ENCODE measurements at places on chromosomes 6 and 20.

DNA sequence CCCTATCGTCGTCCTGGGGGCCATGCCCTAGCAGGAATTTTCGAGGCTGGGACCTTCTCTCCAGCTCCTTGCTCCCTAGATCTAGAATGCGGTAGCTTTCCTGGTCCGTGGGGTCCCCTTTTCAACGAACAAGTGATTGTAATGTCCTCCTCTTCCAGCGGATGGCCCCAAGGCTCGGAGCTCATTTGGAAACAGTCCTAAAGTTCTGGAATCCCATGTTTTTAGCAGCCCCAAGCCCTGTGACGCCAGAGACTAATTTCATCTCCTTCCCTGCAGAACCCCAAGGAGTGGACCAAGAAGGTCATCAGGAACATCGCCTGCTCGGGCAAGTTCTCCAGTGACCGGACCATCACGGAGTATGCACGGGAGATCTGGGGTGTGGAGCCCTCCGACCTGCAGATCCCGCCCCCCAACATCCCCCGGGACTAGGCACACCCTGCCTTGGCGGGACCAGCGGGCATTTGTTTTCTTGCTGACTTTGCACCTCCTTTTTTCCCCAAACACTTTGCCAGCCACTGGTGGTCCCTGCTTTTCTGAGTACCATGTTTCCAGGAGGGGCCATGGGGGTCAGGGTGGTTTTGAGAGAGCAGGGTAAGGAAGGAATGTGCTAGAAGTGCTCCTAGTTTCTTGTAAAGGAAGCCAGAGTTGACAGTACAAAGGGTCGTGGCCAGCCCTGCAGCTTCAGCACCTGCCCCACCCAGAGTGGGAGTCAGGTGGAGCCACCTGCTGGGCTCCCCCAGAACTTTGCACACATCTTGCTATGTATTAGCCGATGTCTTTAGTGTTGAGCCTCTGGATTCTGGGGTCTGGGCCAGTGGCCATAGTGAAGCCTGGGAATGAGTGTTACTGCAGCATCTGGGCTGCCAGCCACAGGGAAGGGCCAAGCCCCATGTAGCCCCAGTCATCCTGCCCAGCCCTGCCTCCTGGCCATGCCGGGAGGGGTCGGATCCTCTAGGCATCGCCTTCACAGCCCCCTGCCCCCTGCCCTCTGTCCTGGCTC is 48.5 kb downstream of the PYGB start:
- DNase-seq = no peak

DNA sequence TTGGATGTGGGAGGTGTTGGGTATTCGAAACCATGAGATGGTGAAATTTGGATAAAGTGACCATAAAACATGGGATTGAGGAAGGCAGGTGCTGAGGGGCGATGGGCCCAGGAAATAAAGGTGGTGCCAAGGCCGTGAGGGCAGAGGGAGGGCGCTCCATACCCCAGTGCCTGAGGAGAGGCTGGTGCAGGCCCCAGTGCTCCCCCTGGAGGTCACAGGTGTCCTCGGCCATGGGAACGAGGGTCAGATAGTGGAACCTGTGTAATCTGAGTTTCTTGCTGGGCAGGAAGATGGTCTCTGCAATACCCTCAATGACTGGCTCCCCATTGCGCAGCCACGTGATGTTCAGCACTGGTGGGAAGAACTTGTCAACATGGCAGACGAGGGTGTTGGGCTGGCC is 16.2 kb downstream of the HLA-DPB1 start:
- DNase-seq = no peak

GRCh38 chr20:23832775-23833513 is 6.4 kb upstream of the CST2 start:
- no peak for DNase-seq

- DNase-seq = no peak
These were observed 607.1 kb downstream of the HDGFL1 start for GRCh38 chr6:23176471-23176870.

DNA sequence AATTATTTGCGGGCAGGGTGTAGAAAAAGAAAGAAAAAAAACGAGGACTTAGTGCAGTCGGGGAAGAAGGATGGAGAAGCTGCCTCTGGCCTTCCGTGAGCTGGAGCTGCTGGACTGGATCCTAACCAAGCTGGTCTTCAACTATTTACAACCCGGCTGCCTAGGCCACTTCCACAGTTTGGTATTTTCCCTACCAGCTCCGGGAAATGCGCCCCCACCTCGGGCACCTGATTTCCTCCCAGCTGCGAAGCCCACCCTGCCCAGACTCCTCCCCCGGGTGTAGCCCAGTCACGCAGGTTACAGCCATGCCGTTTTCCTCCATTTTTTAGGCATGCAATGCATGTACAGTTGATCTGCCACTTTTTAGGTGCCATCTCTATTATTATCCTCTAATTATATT is 21.2 kb downstream of the THEMIS start:
- DNase-seq = no peak

DNA sequence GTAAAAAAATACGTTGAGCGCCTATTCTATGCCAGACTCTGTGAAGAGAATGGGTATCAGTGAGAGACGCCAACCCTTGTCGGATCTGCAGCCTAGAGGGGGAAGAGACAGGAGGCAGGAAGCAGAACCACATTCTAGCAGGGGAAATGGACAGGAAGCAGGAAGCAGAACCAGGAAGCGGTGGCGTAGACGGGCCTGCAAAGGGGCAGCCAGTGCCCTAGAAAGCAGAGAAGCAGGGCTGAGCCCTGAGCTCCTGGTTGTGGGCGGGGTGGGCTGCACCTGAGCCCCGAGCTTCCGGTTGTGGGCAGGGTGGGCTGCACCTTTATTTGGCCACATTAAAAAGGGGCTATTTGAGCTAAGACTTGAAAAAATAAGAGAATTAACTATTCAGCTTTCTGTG is 71.9 kb downstream of the FAM120B start:
- DNase-seq = no peak

GRCh38 chr6:153032255-153032882 is 29.9 kb upstream of the MTRF1L start:
- no peak for DNase-seq

- DNase-seq = no peak
These were observed 40.9 kb downstream of the DOP1A start for GRCh38 chr6:83108378-83108777.

GRCh38 chr6:140623498-140623897 is 1249.0 kb upstream of the CITED2 start:
- DNase-seq = no peak

GRCh38 chr20:14481863-14482262 is 144.5 kb upstream of the FLRT3 start:
- no peak for DNase-seq

DNA sequence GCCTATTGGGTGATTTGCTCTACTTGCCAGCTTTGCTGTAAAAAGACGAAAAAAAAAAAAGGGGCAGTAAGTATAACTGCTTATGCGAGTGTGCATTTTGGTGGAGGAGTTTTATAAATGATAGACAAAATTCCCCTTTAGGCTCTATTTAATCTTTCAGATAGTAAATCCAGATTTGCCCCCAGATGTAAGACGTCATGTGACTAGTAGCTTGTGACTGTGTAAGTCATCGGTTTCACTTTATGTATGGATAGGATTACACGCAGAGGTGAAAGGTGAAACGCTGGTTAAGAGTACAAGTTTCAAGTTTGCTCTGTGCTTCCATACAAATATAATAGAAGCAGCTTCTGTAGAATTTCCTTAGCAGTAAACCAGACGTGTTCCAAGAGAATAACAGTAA is 7.9 kb downstream of the RAB32 start:
- no peak for DNase-seq

- no peak for DNase-seq
These were observed 405 bp downstream of the RALGAPA2 start for GRCh38 chr20:20712004-20712473.

DNA sequence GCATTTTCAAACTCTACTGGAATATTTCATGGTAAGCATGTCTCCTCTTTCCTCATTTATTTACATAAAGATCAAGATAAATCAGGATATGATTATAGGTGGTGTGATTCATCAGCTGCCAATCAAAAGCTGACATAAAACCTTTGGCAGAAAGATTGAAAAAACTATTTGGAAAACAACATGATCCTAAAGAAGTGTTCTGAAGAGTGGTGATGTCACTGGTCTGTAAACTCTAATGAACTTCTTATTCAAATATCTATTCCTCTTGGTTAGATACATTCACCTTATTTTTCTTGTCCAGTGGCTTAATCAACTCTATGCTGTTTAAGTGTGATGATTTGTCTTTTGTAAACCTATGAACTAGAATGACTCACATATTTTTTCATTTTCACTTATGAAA is 535.5 kb upstream of the CITED2 start:
- DNase-seq = no peak

DNA sequence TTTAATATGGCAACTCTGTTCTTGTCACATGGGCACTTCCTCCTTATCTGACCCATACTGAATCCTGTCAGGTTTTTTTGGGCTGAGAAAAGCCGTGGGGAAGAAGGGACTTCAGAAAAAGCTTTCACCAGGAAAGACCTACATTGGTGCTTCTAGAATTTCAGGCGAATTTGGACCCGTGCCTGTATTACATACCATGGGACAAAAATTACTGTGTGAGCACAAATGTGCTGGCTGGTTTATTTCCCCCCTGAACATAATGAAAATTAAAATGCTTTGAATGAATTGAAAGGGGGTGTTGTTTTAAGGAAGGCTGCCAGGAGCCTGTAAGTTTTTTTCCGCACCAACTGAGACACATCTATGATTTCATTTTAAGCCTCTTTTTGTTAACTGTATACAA is 29.6 kb downstream of the CAP2 start:
- DNase-seq = no peak

DNA sequence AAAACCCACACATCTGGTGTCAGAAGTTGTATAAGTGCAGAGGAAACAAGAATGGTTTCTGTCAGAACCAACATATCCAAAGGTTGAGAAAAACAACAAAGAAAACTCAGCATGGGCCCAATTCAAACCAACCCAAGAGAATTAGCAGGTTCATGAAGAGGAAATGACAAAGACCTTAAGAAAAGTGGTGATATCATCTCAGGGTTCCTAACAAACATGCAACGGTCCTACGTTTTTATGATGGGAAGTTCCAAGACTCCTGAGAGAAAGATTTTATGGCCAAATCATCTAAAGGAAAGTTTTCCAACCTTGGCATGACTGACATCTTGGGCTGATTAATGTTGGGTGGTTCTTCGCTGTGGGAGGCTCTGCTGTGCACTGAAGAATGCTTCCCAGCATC is 23.0 kb downstream of the TFB1M start:
- DNase-seq = no peak

- no peak for DNase-seq
These were observed 122.0 kb downstream of the HTR1B start for GRCh38 chr6:77341058-77341986.

DNA sequence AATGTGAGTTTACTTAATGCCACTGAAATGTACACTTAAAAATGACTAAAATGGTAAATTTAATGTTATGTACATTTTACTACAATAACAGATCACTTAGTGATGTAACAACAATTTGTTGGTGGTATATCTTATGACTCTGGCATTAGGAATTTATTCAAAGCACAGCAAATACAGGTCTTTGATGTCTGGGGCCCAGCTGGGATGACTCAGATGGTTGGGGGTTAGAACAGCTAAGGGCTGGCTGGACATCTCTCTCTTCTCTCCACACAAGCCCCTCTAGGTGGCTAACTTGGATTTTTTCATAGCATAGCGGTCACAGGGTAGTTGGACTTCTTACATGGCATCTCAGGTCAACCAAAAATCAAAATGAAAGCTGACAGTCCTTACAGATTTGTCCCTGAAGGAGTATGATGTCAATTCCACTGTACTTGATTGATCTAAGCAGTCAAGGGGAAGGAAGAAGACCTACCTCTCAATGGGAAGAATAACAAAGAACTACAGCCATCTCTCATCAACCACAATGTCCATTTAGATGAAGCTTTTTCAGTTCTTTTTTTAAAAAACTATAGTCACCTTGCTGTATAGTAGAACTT is 37.5 kb upstream of the LCA5 start:
- DNase-seq = no peak

- DNase-seq = no peak
These were observed 126.2 kb downstream of the TIAM2 start for GRCh38 chr6:155121294-155121693.

- no peak for DNase-seq
These were observed 688 bp downstream of the COMMD7 start for GRCh38 chr20:32742322-32743236.

GRCh38 chr20:5767493-5768098 is 17.4 kb downstream of the SHLD1 start:
- DNase-seq = no peak

DNA sequence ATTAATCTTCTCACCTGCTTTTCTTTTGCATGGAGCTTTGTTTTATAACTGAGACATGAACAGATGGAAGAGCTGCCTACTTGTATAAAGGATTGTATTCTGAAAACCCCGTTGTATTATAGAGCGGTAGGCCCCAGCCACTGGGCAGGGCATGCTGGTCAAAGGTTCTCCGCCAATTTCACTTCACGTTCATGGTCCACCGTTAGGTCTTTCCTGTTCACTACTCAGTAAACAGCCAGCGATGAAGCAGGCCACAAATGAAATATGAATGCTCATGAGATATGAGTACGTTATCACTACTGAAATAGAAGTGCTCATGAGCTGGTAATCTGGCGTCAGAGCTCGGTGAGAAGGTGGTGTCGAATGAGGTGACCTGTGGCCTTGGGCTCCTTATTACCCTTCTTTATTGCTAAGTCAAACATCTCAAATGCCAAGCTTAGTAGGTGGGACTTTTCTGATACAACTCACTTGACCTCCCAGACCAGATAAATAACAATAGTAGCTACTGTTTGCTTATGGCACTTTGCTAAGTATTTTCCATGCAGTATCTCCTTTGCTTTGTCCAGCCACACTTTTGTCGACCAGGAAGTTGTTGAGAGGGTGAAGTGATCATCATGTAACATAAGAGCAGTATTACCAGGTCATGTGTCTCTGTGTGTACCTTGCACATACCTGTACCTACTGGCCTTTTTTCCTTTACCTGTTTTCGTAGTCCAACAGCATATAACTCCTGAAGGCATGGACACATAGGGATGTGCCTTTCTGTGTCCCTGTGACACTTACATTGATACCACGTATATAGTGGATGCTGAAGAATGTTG is 16.7 kb downstream of the EDN3 start:
- no peak for DNase-seq

GRCh38 chr6:111866857-111867256 is 6.4 kb downstream of the FYN start:
- no peak for DNase-seq

- no peak for DNase-seq
These were observed 3.7 kb upstream of the BEND6 start for GRCh38 chr6:56951049-56951831.

- DNase-seq = no peak
These were observed 162.5 kb upstream of the CITED2 start for GRCh38 chr6:139536751-139537617.

GRCh38 chr6:86888301-86888700 is 49.0 kb upstream of the HTR1E start:
- no peak for DNase-seq
